ENCODE measurements at places on chromosomes 16 and 17. TPM values are rescaled to one million over a fixed set of nuclear protein-coding genes. Genes with fewer than 3 reads are reported as not detected.

- DNase-seq: peak; percentile 32
- H3K36me3 ChIP-seq: no peaks in the 10 kb centered on the region
- no peaks in the 10 kb centered on the region for H3K27me3 ChIP-seq
- H3K4me1 ChIP-seq: peaks cover 37% of the 10 kb centered on the region
- H3K27ac ChIP-seq: peak overlapping the region; percentile 90
Measured at GRCh38 chr17:978103-979093, 1.2 kb downstream of the NXN start.

DNA sequence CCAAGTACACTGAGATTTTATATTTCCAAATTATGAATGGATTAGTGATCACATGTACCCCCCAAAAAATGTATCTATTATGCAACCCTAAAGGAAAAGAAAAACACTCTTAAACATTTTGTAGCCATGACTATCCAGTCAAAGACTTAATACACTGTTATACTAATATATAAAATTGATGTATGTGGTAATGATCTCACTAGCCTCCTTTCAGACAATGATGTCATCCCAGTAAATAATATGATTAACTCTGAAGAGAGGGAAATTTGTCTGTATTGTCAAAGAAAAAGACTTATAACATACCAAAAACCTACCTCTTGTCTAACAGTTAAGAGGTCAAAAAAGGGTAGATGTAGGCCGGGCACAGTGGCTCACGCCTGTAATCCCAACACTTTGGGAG is 80.7 kb downstream of the USP32 start:
- no peaks in the 10 kb centered on the region for H3K27me3 ChIP-seq
- DNase-seq: no peak
- H3K4me1 ChIP-seq: peaks cover 3% of the 10 kb centered on the region
- H3K27ac ChIP-seq: no peak overlapping the region

GRCh38 chr17:76427501-76428231 is 25.3 kb downstream of the UBE2O start:
- H3K27ac ChIP-seq: no peak overlapping the region
- no peaks in the 10 kb centered on the region for H3K36me3 ChIP-seq
- H3K27me3 ChIP-seq: no peaks in the 10 kb centered on the region
- peaks cover 6% of the 10 kb centered on the region for H3K4me1 ChIP-seq
- DNase-seq: peak; percentile 62

DNA sequence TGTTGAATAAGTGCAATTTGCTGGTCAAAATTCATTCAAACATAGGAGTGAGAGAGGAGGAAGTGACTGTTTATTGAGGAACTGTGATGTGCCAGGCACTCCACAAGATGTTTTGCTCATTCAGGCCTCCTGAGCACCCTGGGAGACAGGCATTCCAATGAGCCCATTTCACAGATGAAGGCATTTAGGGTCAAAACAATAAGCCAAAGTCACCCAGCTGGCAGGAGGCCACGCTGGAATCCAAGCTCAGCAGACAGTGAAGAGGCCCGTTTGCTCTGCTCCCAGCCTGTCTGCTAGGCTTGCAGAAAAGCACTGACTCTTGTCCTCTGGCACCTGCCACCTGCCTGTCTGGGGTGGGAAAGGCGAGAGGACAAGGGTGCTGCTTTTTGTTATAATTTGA is 10.1 kb upstream of the SLC25A39 start:
- DNase-seq: no peak
- H3K27me3 ChIP-seq: no peaks in the 10 kb centered on the region
- H3K4me3 ChIP-seq: no peak overlapping the region
- H3K27ac ChIP-seq: no peak overlapping the region
- H3K36me3 ChIP-seq: no peaks in the 10 kb centered on the region
- no peaks in the 10 kb centered on the region for H3K4me1 ChIP-seq

The TMEM132E gene
- not detected for polyA plus RNA-seq

- no peak overlapping the region for H3K27ac ChIP-seq
- peaks cover 9% of the 10 kb centered on the region for H3K36me3 ChIP-seq
Measured at GRCh38 chr16:88713568-88714419, 7.5 kb downstream of the CTU2 start.

- no peaks in the 10 kb centered on the region for H3K4me1 ChIP-seq
- no peak for DNase-seq
- H3K27me3 ChIP-seq: no peaks in the 10 kb centered on the region
- no peak overlapping the region for H3K27ac ChIP-seq
- H3K36me3 ChIP-seq: peaks cover 58% of the 10 kb centered on the region
Measured at GRCh38 chr17:41976142-41976768, 9.7 kb downstream of the CNP start.

The MPO gene
- not detected for polyA plus RNA-seq

The CLEC3A gene
- not detected for polyA plus RNA-seq

The QPRT gene
- 213 TPM for polyA plus RNA-seq

DNA sequence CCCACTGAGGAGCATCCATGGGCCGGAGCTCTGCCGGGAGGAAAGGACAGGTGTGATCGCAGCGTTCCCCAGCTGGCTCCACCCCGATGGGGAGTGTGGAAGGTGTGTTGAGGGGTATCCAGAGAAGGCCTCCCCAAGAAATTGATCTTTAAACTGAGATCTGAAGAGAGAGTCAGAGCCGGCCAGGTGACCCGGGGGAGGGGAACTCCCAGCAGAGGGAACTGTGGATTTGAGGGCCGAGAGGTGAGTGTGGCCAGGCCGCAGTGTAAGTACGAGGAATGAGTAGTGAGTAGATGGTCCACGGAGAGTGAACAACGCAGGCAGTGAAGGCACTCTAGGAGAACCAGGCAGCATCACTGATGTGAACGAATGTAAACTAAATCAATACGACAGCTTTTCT is 80.2 kb downstream of the RPTOR start:
- no peaks in the 10 kb centered on the region for H3K27me3 ChIP-seq
- no peak for DNase-seq
- no peaks in the 10 kb centered on the region for H3K4me1 ChIP-seq

DNA sequence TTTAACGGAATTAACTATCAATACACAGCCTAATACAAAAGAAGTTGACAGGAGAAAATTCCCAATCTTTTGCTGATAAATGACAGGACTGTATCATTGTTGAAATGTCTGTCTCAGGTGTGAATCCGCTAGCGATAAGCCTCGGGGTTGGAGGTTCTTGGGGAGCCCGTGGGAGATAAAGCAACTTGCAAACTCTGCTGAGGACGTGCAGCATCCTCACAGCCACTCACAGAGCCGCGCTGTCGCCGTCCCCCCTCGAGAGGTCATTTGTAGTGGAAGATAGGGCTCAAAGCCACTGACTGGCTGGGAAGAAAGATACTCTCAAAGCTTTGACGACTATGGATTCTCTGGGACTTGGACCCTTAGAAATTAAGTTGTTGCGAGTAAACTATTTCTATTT is 17.0 kb downstream of the MAP1LC3B start:
- H3K36me3 ChIP-seq: peaks cover 40% of the 10 kb centered on the region
- no peaks in the 10 kb centered on the region for H3K27me3 ChIP-seq
- H3K4me1 ChIP-seq: no peaks in the 10 kb centered on the region
- DNase-seq: no peak

- H3K4me1 ChIP-seq: peaks cover 11% of the 10 kb centered on the region
- no peak overlapping the region for H3K4me3 ChIP-seq
- H3K36me3 ChIP-seq: no peaks in the 10 kb centered on the region
- H3K27me3 ChIP-seq: no peaks in the 10 kb centered on the region
Measured at GRCh38 chr17:3026856-3027751, 36.3 kb downstream of the OR1D5 start.

The GGNBP2 gene
- polyA plus RNA-seq: 48.1 TPM

DNA sequence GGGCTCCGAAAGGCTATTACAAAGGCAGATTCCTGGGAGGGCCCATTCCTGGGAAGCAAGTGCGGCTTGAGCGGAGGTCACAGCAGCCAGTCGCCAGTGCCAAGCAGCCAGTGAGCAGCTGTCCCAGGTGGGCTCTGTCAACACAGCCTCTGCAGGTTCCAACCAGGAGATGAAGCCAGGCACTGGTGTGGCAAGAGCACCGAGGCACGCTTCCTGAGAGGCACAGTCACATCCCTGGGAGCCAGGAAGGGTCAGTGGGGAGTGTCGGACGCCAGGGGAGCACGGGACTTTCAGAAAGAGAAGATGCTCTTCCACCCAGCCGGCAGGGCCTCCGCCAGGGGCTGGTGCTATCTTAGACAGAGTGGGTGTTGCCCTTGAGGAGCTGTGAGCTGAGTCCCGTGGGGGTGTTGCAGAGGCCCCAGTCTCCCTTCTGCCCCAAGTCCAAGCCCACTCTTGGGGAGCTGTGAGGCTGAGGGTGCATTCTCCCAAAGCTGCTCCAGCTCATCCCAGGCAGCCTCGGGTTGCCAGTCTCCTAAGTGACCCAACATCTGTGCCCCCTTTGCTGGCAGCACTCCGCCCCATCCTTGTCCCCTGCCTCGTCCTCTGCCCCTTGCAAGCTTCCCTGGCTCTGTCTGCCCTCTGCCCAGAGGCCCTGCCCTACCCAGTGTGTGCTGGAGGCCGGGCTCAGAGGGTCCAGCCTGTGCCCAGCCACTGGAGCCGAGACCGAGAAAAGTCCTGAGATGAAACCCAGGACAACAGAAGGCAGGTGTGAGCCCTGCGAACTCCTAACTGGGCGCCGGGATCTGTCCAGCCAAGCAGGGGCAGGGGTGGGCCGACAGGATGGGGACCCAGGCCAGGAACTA is 6.6 kb downstream of the UBALD1 start:
- no peak overlapping the region for H3K27ac ChIP-seq
- no peaks in the 10 kb centered on the region for H3K27me3 ChIP-seq

The TMEM92 gene
- 22.6 TPM for polyA plus RNA-seq

- H3K4me1 ChIP-seq: no peaks in the 10 kb centered on the region
- H3K27ac ChIP-seq: no peak overlapping the region
- no peak overlapping the region for H3K4me3 ChIP-seq
- no peak for DNase-seq
- H3K36me3 ChIP-seq: no peaks in the 10 kb centered on the region
Measured at GRCh38 chr17:68450391-68450790, 6.9 kb downstream of the WIPI1 start.
